Stimulated activated CD8-positive, alpha-beta memory T cell treated with anti-CD3 and anti-CD28 coated beads, Interleukin-15, amount 100 ng/mL, for 1 hour (primary cell): ENCODE measurements at places on chromosomes 3 and 15.

DNA sequence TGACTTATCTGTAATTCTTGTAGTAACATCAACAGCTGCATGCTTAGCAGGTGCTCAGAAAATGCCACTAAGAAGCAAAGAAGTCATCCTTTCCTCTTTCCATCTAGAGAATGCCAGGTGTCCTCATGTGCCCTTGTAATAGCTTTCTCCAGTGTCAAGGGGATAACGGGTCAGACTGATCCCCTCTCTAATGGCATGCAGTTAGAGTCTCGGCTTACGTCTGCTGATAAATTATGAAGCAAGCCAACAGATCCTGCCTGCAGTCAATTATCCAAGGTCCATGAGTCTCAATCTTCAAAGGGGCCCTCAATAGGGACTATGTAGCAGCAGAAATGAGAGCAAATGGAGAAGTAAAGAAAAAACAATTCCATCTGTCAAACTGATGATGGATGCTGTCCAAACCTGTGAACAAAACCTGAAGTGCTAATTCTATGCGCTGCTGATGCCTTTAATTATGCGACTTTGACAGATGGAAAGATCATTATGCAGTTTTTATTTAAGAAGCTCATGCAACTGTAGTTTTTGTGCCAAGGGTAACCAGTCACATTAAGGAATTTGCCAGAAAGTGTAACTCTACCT is 162.8 kb upstream of the PEX5L start:
- no peak for DNase-seq

DNA sequence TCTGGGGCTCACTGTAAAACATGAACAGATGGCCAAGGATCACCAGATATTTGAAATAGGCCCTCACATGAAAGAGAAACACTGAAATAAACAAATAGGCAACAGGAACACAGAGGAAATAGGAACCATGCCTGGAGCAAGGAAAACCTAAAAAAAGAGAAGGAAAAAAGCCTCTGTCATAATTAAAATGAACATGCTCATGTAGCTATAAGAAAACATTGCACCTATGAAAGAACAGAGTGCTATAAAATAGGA is 102.4 kb downstream of the RAB11A start:
- no peak for DNase-seq

DNA sequence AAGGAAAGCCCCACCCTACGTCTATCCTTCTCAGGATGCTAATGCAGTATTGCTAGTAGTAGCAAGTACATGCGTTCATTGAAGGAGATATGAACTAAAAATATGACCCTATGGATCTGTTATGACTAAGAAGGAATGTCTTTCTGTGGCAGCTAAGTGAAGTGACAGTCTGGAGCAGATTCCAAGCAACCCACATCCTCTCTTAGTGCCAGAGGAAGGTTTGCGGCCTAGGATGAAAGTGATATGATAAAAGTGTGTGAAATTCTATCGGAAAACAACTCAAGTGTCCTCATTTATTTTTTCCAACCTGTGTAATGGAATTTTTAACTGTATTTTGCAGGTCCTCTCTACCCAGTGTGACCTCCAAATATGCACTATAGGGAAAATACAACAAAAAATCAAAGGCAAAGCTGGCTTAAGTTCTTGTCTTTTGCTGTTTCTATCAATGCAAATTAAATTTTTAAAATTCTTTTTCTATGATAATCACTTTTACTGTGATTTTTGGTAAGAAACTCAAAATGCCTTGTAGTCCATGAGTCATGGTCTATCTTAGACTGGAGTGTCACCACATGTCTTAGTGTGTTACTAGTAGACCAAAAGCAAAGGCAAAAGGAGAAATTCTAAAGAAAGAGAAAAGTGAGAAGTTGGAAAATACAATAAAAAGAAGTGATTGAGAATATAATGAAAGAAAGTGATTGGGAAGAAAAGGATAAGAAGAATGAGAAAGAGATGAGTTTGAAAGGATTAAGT is 161.2 kb upstream of the TMCO5A start:
- DNase-seq = no peak

- no peak for DNase-seq
Observed at GRCh38 chr15:77584691-77585090, 48.0 kb downstream of the LINGO1 start.

DNA sequence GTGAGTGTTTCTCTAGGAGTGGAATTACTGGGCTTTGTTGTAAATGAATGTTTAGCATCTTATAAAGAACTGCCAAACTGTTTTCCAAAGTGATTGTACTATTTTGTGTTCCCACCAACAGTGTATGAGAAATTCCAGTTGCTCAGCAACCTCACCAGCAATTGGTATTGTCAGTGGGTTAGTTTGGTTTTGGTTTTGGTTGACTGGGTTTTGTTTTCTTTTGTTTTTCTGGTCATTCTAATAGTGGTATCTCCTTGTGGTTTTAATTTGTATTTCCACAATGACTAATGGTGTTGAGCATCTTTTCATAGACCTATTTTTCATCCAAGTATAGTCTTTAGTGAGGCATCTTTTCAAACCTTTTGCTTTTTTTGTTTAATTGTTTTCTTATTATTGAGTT is 27.1 kb downstream of the FILIP1L start:
- DNase-seq = no peak

GRCh38 chr15:68414206-68414555 is 17.8 kb downstream of the ITGA11 start:
- no peak for DNase-seq

- no peak for DNase-seq
Observed at GRCh38 chr3:30766522-30766921, 127.9 kb downstream of the GADL1 start.

DNA sequence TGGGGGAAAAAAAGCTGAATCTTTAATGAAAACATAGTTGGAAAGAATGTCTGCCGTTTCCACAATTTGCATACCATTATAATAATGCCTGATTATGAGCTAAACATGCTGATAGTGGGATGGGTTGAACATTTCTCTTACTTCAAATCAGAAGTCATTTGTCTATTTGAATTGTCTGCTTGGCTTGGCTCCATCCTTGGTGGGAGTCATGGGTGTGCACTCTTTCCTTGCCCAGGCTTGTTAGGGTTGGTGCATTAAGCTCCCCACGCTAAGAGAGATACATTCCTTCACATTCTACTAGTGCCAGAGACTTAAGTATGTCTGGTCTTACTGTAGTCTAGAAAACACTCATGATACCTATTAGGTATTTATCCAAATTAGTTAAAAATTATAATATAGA is 121.4 kb upstream of the RARB start:
- DNase-seq = no peak

DNA sequence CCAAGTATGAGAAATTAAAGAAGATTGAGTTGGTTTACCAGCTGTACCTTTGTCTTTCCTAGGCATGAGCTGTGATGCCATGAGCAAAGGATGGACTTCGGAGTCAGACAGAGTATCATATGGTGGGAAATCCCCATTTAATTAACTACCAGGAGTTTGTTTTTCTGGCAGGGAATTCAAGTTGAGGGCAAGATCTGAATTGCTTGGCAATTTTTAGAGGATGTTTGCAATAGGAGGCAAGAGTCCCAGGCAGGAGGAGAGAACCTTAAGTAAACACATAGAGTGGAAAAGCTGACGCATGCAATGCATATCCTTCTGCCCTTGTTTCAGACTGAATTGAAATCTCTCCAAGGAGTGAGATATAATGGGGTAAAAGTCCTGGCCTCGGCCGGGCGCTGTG is 569.7 kb upstream of the MDFIC2 start:
- no peak for DNase-seq

DNA sequence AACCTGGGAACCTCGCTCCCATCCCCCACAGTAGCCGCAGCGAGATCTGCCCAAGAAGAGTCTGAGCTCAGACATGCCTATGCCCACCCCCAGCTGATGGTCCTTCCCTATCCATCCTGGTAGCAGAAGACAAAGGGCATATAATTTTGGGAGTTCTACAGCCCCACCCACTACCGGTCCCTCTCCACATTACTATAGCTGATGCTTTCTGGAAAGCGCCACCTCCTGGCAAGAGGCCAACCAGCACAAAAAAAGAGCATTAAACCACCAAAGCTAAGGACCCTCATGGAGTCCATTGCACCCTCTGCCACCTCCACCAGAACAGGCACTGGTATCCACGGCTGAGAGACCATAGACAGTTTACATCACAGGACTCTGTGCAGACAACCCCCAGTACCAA is 168.4 kb downstream of the MEGF11 start:
- no peak for DNase-seq

DNA sequence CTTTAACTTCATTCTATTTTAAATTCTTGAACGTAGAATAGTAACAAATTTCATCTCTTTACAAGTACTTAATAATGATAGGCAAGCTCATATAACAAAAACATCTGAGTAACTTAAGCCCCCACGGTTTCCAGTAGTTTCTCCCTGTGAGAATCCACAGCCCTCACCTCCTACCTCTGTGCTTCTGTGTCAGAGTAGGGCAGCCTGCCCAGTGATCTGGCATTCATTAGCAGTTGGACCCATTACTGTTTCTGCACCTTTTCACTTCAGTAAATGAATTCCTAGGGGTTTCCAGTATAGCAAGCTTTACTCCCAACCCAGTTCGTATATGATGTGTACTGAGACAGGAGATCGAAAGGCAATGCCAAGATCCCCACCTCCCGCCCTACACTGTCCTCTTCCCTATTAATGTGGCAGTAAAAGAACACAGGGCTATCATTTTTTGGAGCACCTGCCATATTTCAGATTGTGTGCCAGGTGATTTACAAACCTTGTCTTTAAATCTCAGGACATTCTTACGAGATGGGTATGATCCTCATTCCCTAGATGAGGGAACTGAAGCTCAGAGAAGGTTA is 40.8 kb downstream of the EIF2AK4 start:
- DNase-seq = no peak

- no peak for DNase-seq
Observed at GRCh38 chr3:139629033-139629432, 48.7 kb downstream of the NMNAT3 start.

DNA sequence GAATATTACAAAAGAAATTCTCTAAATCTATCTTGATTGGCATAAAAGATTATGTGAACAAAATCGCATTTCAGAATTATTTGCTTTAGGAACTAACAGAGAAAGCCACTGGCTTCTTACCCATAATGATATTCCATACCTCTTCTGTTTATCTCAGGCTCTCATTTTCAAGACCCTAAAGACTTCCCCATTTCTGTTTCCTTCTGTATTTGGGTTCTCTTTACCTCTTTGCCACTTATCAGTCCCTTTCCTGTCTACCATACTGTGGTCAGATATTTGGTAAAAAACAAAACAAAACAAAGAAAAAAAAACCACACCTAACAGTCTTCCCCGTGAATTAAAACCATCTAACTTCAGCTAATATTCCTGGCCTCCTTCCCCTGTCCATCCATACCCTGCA is 108.5 kb downstream of the LRRC28 start:
- no peak for DNase-seq

DNA sequence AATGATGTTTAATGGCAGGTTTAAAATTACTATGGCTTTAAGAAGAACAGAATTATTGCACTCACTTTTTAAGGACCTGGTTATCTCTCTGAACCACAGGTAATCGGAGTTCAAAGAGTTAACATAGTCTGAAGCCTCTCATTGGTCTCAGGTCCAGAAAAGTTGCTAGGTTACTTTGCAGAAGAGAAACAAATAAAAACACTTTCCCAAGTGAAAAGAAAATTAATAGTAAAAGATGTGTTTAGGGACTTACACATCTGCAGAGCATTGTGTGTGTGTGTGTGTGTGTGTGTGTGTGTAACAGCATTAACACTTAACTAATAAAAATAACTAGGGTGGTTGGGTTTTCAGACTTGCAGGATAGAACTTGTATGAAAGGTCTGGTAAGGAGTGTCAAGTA is 1.0 kb downstream of the MASP1 start:
- DNase-seq = no peak

DNA sequence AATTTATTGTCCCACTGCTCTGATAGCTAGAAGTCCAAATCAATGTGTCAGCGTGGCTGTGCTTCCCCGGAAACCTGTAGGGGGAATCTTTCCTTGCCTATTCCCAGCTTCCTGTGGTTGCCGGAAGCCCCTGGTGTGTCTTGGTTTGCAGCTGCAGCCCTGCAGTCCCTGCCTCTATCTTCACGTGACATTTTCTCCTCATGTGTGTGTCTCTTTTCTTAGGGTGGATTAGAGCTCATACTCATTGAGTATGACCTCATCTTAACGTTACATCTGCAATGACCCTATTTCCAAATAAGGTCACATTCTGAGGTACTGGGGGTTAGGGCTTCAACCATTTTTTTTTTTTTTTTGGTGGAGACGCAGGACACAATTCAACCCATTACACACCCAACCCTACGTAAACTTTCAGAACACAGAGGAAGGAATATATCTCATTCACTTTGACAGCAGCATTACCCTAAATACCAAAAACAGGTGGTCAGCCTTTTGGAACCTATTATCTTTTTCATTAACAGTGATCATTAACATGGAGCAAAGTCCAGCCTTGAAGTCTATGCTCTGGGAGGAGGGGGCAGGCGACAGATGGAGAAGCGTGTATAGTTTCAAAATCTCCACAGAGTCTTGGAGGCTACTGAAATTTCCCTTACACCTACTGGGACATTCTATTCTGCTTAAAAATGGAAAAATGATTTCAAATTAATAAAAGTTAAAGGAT is 88.6 kb downstream of the RYK start:
- DNase-seq = no peak

- DNase-seq = no peak
Observed at GRCh38 chr3:113409676-113410075, 31.6 kb downstream of the CFAP44 start.

DNA sequence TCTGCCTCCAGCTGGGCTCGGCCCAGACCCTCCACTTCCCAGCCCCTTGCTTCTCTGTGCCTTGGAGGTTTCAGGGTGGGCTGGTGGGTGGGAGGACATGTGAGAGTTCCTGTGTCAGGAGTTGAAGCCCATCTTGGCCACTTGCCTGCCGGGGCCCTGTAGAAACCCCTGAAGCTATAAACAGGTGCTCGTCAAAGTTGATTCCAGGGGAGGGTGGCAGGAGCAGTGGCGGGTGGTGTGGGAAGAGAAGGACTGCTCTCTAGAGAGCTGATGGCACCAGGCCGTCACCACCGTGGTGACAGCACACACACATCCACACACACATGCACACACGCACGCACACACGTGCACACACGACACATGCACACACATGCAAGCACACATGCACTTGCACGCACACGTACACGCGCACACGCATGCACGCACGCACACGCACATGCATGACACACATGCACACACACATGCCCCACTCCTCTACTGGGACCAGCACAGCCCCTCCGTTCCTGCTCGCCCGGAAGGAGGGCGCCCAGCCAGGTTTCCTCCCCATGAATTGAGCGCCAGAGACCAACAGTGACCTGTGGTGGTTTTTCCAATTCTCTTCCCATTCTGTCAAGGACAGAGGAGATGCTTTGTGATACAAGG is 56.3 kb upstream of the CGNL1 start:
- DNase-seq = no peak

- DNase-seq = no peak
Observed at GRCh38 chr3:87088993-87089841, 98.3 kb upstream of the VGLL3 start.

DNA sequence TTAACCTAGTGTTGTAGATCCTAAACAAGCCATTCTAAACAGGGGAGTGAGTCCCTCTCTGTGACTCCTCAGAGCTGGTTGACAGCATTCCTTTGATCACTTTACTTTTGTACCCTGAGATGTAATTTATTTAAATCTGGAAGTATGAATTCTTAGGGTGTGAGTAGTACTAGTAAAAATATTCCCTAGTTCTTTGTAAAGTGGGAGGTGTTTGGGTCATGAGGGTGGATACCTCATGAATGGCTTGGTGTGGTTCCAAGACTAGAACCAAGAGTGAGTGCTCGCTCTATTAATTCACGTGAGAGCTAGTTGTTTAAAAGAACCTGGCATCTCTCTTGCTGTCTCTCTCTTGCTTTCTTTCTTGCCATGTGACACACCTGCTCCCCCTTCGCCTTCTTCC is 223.7 kb downstream of the SQOR start:
- DNase-seq = no peak

- no peak for DNase-seq
Observed at GRCh38 chr3:126293370-126294082, 63.7 kb downstream of the KLF15 start.
